NCI-H2081 treated with DMSO at 0.1 percent for 48 hours (cell line): ENCODE measurements at places on chromosomes 7 and 10.

- DNase-seq, result no peak
Observed at GRCh38 chr7:69476416-69476815, 121.9 kb upstream of the AUTS2 start.

DNA sequence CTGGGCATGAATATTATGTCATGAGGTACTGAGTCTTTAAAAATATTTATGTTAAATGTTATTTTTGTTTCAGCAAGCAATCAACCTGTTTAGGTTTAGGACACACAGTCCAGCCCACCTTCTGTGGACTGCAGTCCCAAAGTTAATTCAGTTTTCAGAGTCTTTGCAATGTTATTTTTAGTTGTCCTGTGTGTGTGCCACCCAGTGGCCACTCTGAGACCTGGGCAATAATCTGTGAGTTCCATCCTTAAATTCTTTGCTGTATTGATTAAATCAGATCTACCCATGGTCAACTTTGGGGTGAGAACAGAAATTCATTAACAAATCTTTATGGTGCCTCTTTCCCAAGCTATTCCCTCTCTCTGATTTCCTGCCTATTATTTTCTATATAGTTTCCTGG, 415.1 kb downstream of the CCSER2 start:
- no peak for DNase-seq

- no peak for DNase-seq
Observed at GRCh38 chr7:34759477-34760125, 101.6 kb downstream of the NPSR1 start.

- DNase-seq, result no peak
Observed at GRCh38 chr10:33025039-33025438, 67.0 kb upstream of the ITGB1 start.

DNA sequence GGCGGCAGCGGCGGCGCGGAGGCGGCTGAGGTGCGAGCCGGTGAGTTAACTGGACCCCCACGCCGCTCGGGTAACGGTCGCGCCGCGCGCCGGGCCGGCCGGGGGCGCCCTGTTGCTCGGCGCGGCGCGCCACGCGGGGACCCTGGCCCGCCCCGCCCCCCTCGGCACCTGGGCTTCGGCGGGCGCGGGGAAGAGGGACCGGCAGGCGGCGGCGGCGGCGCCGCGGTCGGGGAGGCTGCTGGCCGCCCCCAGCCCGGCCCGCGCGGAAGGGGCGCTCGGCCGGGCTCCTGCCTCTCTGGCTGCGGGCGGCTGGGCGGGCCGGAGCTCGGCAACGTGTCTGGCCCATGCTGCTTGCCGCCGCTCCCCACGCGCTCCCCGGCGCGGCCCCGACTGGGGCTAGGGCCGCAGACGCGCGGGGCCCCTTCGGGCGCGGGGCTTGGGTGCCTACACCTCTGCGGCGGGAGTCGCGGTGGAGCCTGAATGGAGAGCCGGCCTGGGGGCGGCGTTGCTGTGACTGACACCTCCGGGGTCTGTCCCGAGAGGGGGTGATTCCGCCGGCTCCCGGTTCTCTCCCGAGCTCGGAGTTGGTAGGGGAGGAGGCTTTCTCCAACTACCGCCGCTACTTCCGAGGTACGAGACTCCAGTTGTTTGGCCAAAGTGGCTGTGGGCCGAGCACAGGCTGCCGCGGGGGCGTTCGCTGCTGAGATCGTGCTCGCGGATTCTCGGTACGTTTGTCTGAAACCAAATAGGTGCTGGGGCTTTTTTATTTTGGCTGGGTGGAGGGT, 494 bp downstream of the PALS2 start:
- DNase-seq, result no peak

- no peak for DNase-seq
Observed at GRCh38 chr10:32104622-32105509, 48.6 kb upstream of the KIF5B start.

DNA sequence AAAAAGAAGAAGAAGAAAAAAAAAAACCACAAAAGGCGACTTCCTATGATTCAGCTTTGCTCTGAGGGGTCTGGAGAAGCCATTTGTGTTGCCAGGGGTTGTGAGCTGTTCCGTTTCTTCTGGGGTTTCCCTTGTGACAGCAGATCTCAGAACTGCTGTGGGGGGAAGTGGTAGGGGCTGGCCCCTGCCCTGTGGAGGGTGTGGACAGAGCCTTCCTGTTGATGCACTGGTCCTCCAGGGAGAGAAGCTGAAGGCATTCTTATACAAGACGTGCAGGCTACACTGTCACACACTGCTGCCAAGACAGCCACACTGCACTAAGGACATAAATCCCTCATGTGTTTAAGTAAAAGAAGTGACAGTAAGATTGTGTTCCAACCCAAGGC, 17.3 kb upstream of the CSGALNACT2 start:
- no peak for DNase-seq

GRCh38 chr10:21929070-21929469, 74.5 kb downstream of the DNAJC1 start:
- no peak for DNase-seq
